ENCODE measurements at places on chromosomes 1 and 21.

GRCh38 chr21:14900058-14900457, 164.7 kb downstream of the NRIP1 start:
- peak; percentile 68 for DNase-seq

DNA sequence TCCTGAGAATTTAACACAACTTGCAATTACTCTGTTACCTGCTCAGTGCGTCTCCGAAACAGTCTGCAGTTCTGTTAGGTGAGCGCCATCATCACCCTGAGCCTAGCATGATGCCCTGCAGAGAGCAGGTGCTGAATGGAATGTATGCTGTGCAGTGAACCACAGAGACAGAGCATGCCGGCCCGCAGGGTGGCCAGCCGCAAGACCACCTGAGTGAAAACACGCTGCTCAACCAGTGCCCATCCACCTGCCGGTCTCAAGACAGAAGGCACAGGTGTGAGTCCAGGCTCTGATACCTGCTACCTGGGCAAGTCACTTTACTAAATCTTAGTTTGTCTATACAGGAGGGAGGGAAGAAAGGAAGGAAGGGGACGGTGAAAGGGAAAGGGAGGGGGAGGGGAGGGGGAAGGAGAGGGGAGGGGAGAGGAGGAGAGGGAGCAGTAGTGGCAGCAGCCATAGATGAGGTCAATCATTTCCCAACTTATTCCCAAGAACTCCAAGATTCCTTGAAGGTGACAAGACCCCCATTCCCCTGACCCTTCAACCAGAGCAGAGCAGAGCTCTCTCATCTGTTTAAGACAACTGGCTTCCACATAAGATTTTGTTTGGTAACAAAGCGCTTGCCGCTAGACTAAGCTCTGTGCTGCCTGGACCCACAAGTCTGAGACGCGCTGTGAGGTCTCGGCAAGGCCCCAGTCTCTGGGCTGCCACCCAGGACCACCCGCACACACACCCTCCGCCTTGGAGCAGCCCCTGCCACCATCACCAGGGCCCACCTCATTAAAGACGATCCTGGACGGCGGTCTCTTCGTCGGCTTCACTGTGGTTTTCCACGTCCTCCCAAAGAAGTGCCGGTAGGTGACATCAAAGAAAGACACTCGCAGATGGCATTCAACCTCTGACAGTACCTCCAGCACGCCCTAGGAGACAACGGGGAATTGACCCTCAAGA, 14.5 kb downstream of the NPHP4 start:
- DNase-seq: no peak

DNA sequence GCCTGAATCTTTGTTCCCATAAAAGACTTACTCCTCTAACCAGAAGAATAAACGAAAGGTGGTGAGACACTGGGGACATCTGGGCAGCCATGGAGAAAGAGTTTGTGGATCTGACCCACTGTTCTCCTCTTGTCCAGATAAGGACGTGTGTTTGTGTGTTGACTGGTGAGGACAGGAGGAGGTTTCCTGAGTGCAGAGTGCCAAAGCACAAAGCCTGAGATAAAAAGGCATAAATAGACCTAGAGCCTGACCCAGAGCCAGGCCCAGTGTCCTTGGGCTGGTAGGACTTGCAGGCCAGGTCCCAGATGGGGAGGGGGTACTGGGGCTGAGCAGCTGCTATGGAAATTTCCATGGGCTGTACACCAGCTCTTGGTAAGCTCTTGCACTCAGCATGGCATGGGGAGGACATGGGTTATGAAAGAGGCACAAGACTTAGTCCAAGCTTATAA, 19.6 kb upstream of the COQ8A start:
- DNase-seq: no peak

DNA sequence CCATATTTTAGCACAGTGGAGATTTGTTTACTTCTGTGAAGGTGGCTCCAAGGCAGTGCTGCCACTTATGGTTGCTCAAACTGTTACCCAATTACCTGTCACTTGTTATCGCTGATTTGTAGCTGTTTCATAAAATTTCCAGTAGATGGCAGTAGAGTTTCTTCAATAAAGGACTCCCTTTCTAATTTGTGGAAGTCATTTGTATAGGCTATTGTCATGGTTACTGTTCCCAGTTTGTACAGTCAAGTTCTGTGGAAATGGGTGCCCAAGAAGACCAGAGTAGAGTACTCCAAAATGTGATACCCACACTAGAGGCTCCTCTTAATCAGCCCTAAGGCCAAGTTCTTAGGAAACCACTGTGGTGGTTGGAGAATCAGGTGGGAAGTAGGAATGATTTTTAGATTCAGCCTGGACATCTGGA, 186.1 kb downstream of the CLEC20A start:
- DNase-seq: peak; percentile 79

DNA sequence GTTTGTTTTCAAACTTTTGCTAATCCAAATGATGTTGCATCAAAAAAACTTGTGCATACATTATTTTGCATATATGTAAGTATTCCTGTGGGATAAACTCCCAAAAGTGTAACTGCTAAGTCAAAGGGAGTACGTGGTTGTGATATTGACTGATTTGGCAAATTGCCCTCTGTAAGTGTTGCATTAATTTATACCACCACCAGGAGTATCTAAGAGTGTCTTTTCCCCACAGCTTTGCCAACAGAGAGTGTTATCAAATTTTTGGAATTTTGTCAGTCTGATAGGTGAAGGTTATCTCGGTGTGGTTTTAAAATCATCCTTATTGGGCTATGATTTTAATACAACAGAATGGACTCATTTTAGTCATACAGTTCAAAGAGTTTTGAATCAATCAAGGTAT, 30.1 kb upstream of the PARP1 start:
- DNase-seq: no peak

- DNase-seq: no peak
These were observed 222.0 kb downstream of the SDCCAG8 start for GRCh38 chr1:243477731-243478290.

DNA sequence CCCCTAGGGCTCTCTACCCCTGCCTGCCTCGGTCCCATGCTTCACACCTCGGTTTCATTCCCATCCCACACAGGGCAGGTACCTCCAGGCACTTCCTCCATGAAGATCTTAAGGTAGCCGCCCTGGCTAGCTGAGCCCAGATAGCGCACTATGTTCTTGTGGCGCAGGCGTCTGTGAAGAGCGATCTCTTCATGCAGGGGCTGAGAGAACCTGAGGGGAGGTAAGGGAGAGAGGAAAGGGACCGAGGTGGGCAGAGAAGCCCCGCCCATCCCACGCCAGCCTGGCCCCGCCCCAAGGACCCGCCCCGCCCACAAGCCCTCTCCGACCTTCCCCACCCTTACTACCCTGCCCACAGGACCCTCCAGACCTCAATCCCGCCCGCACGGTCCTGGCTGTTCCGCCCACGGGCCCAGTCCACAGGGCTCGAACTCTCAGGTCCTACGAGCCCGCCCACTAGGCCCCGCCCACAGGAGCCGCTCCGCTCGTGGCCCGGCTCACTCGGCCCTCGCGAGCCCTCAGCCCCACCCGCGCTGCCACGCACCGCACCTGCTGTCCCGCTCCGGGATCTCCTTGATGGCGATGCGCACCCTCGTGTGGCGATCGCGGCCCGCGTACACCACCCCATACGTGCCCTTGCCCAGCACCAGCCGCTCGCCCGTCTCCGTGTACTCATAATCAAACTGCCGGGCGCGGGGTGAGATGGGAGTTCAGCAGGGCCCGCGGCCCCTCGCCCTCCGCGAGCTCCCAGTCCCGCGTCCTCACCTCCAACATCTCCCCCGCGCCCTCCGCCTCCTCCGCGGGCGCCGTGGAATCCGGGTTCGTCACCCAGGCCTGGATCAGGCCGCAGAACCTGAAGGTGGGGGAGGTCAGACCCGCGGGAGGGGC, 6.4 kb downstream of the MAP3K6 start:
- DNase-seq: no peak

DNA sequence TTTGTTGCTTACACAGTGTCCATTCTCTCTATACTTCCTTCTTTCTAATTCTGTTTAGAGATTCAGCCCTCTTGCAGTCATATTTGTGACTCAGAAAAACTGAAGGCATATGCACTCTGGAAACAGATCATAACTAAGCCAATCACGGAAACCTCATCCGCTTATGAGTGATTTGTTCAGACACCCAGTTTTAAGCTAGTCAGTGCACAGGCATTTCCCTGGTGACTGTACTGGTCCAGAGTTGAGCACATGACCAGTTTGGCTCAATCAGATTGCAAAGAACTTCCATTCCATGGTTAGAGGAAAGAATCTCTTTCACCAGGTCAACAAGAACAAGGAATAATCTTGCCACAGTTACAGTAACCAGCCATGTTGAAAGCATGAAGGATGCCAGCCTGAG, 69.2 kb upstream of the SGIP1 start:
- peak; percentile 99 for DNase-seq

Data from fibroblast of skin of right biceps (primary cell).